ENCODE measurements at places on chromosomes 1 and 21.

- DNase-seq, result no peak
These were observed 22.3 kb upstream of the OTUD3 start for GRCh38 chr1:19859876-19860275.

DNA sequence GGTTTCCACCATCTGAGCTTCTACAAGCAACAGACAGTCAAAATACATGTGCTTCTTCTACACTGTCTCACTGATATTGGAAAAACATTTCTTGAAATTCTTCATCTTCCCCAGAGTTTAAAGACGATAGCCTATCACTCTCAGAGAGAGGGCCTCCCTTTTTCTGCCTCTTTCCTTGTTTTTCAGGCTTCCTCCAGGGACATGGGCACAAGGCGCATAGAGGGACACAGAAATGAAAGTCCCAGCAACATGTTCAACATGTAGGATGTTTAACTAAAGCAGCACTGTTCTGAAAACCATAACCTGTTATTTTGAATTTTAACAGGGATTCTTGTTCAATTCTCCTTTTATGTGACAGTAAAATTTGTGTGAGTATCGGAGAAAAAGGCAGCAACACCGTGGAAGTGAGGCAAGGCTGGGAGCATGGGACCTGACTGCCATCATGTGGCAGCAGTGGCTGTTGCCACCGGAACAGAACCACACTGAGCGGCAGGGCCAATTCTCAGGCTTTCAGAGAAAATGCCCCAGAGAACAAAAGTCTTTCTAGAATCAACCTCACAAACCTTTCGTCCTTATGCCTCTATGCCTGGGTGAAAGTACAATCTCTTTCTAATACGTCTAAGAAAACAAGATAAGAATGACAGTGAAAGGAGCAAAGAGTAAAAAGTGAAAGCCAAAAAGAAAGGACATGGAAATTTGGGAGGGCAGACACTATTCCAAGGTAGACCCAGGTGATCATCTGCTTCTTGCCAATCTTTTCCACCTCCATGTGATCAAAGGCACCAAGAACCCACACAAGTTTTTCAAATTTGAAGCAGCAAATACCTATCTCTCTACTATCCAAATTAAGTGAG lies 54.5 kb downstream of the PCNX2 start:
- no peak for DNase-seq

DNA sequence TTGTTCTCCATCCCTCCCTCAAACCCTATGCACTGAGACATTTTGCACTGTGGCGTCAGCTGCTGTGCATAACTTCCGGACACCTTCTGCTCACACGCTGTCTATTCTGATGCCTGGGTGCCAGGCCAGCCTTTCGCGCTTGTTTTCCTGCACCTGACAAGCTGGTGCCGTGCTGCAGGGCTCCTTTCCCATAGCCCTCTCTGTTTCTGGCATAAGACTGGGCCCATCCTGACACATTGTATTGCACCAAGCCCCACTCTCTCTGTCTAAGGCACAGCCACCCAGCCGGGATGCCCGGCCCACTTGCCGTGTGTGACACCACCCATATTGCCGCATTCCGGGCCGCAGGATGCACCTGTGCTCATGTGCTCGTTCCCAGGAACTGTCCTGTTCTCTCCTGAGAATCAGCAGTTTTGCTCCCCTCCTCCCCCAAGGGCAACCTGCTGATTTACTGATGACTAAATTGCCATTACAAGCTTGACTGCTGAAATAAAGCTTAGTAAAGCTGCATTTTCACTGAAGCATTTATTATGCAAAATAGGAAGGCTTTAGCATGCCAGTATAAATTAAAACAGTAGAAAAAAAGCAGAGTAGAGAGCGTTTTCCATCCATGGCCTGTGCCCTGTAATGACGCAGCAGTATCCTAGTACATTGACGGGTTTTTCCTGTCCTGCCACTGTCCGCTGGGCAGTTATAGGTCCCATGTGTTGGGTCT lies 88.0 kb downstream of the CD247 start:
- no peak for DNase-seq

GRCh38 chr1:155978973-155979429 lies 654 bp upstream of the ARHGEF2 start:
- no peak for DNase-seq

- DNase-seq, result no peak
These were observed 333.6 kb downstream of the NPHP4 start for GRCh38 chr1:5658340-5659316.

DNA sequence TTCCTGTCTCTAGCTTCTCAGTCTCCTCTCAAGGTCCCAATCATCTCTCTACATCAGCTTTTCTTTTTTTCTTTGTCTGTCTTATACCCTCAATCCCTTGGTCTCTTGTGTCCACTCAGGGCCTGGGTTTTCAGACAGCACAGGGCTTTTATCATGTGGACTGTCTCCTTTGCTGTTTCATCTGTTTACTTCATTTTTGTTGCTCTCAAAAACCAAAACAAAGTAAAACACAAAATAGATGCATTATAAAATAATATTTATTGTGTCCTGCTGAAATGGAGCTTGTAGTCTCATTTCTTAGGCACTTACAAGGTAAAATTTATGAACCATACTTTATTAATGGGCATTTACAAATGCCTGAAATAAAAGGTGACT lies 17.8 kb upstream of the SLAMF6 start:
- DNase-seq, result no peak

- no peak for DNase-seq
These were observed 22.4 kb downstream of the AADACL4 start for GRCh38 chr1:12666141-12666735.

DNA sequence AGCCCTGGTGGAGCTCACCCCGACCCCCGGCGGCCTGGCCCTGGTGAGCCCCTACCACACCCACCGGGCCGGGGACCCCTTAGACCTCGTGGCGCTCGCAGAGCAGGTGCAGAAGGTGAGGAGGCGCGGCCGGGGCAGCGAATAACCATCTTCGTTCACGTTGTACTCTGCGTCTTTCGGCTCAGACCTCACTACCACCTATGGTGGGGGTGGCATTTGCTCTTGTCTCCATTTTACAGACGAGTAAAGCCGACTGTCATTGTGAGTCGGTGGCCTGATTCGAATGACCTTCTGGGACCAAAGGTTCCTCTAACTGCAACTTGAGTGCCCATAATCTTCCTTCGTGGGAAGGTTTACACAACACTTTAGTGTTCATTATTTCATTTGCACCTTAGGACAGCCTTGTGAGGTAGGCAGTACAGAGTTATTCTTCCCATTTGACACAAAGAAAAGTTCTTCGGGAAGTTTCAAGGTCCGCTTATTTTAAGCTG lies 506 bp downstream of the C1orf50 start:
- no peak for DNase-seq

DNA sequence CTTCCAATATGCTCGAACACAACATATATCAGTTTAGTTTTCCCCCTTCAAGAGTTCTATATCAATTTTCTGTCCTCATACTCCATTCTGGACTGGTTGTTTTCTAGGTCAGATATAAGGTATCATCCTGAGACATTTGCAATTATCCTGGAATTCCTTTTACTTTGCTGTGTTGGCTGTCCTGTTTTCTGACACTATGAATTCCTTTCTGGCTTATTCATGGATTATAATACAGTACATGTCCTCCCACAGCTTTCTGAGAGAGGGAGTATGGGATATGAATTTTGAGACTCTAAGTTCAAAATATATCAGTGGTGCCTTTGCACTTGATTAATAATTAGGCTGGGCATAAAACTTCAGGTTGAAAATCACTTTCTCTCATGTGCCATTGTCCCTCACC lies 11.9 kb downstream of the PHTF1 start:
- DNase-seq, result no peak

DNA sequence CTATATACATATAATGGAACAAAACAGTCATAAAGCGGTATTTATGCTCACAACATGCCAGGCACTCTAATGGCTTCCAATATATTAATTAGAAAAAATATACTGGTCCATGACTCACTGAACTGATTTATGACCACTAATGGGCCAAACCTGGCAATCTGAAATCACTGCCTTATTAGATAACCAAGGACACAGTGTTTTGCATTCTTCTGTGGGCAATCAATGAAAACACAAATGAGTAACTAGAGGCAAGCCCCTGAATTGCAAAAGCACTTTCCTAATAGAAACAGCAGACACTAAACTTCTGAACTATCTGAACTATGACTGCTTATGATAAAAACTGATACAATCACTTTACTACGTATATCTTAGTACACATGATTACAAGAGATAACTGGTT lies 3.5 kb downstream of the GCLM start:
- DNase-seq, result no peak

DNA sequence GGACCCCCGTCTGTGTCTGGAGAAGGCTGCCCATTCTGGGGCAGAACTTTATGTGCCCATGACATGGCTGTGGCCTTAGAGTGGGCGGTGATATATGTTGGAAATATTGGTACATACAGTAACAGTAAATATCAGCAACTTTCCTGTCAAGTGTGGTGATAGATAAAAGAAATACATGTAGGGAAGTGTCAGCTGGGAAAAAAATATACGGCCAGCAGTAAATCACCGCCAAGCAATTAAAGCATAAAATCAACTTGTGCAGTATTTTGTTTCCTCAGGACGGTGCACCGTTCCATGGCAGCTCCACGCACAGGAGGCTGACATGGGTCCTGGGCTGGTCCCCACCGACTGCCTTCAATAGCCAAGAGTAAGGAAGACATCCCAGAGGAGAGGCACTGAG lies 27.4 kb downstream of the LHX4 start:
- no peak for DNase-seq

GRCh38 chr1:155760751-155761475 lies 72.0 kb downstream of the DAP3 start:
- no peak for DNase-seq
